ENCODE measurements at places on chromosomes 3 and 15.

GRCh38 chr3:97896547-97896946 lies 74.7 kb downstream of the CRYBG3 start:
- no peak for DNase-seq

GRCh38 chr3:111967068-111967467 lies 11.8 kb upstream of the ABHD10 start:
- DNase-seq = no peak

DNA sequence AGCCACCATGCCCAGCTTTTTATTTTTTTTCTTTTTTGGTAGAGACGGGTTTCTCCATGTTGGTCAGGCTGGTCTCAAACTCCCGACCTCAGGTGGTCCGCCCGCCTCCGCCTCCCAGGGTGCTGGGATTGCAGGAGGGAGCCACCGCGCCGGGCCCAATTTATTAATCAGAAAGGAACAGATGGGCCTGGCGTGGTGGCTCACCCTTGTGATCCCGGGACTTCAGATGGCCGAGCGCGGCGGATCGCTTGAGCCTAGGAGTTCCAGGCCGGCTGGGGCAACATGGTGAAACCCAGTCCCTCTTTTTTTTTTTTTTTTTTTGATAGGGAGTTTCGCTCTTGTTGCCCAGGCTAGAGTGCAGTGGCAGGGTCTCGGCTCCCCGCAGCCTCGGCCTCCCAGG lies 64.6 kb downstream of the GOLGA6L7 start:
- no peak for DNase-seq

DNA sequence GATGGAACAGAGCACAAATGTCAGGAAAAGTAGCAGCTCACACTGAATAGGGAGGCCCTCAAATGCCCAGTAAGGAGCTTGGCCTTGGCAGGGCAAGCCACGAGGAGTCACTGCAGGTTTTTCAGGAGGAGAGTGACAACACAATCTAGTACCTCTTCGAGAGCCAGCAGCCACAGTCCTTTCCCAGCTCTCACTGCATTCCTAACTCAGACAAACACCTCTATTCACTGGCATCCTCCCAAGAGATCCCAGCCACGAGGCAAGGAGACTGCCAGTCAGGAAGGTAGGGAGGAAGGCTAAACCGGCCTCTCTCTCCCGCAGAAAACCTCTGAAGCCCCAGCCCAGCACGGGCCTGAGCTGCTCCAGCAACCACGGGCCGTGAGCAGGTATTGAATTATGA lies 146.0 kb upstream of the SMAD3 start:
- DNase-seq = no peak

DNA sequence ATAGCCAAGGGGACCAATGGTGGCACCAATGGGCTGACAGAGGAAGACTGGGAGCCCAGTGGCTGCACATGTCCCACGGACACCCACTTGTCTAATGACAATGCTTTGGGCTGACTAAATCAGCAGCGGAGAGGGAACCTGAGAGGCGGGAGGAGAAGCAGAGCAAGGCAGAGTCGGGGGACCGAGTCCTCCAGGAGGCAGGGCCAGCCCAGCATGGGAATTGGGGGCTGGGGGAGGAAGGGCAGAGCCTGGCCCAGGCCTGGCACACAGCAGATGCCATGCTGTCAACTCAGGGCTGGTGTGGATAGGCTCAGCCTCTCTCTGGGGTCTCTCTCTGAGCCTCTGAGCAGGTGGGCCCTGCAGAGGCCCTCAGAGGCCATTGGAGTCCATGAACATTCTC lies 78.4 kb upstream of the KLF13 start:
- DNase-seq = no peak

DNA sequence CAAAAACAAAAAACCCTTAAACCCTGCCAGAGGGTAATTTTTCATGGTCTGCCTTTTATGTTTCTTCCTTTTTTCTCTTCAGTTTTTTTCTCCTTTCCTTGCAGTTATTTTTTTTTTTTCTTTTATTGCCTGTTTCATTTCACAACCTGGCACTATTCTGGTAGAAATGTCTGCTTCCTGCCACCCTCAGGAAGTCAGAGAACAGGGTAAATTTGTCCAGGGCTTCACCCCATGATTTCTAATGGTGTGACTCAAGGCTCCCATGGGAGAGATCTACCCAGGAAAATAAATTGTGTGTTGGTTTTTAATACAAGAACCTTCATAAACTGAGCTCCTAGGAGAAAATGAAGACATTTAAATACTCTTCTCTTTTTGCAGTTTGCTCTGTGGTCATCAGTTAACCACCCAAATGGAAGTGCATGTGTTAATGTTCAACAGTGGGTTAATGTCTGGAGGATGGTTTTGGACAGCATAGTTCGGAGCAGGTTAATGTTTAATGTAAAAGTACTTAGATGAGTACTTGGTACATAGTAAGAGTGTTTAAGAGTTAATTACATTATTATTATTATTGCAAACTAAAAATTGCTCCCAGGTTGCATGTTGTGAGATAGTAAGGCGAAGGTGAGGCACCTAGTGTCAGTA lies 45.9 kb downstream of the CGNL1 start:
- DNase-seq = no peak

GRCh38 chr3:184696697-184697096 lies 15.2 kb downstream of the MAGEF1 start:
- DNase-seq = peak; percentile 88

- no peak for DNase-seq
These were observed 3.0 kb downstream of the PLA1A start for GRCh38 chr3:119600732-119601131.

- DNase-seq = no peak
These were observed 46.4 kb downstream of the TMEM44 start for GRCh38 chr3:194586836-194587235.

GRCh38 chr15:35973029-35973428 lies 427.1 kb upstream of the DPH6 start:
- DNase-seq = no peak

DNA sequence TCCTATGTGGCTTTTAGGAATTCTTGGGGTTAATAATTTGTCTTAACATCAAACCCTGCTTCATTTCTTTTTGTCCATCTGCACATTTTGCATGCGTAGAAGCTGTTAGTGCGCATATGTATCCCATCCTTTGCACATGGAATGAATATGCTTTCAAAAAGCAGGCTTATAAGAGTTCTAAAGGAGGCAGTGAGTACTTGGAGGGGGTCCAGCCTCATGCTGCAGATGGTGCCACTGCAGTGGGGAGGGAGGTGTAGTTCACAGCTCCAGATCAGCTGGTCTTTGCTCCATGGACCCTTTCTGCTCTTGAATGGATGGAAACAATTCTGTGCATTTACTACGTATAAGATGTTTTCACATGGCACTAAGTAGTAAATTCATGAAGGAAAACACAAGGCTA lies 20.7 kb upstream of the SSR3 start:
- no peak for DNase-seq

DNA sequence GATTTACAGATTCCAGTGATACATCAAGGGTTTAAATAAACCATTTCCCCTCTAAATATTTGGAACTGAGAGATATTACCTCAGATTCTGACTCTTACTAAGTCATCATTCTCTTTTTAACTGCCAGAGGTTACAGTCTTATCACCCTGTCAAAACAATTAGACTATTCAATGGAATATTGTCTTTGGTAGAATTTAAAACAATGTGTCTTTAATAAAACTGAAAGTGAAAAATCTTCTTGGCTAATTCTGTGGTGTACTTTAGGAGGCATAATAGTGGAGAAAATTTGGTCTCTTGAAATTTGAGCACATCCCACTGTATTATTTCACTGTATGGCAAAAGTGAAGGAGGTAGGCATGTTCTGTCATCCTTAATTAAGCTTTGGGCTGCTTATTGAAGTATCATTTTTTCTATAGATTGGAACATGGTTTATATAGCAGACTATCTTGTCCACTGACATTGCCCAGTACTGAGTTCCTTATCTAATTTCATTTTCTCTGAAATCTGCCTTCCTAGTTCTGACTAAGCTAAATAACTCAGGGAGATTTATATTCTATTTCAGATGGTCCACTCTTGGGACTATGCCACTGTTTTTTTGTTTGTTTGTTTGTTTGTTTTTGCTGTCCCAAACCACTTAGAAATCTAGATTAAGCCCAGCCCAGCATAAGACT lies 48.0 kb upstream of the UTS2B start:
- DNase-seq = no peak

- peak; percentile 81 for DNase-seq
These were observed 1.1 kb downstream of the PLXNB1 start for GRCh38 chr3:48428572-48429316.

- no peak for DNase-seq
These were observed 77.1 kb upstream of the MFGE8 start for GRCh38 chr15:88990185-88990679.

GRCh38 chr15:42172475-42172874 lies 16.0 kb upstream of the PLA2G4F start:
- DNase-seq = no peak

DNA sequence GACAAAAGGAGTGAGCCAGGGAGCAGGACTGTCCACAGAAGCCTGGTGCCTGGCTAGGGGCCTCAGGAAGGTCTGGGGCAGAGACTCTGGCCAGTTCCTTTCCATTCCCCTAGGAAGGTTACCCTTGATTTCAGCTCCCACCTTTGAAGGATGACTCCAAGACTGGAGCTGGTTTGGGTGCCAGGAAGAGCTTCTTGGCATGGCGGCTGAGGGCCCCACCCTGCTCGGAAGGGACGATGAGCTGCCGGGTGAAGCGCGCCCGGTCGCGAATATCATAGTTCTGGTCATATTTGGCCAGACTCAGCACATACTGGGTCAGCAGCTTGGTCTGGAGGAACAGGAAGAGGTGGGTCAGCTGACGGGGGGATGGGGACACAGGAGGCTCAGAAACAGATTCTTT lies 19.4 kb upstream of the CPEB1 start:
- no peak for DNase-seq

- DNase-seq = no peak
These were observed 203.5 kb upstream of the NANOGP8 start for GRCh38 chr15:35288580-35288979.

- DNase-seq = no peak
These were observed 10.7 kb downstream of the KIF23 start for GRCh38 chr15:69424748-69425413.

- no peak for DNase-seq
These were observed 49.1 kb downstream of the NR1D2 start for GRCh38 chr3:23994244-23994569.

DNA sequence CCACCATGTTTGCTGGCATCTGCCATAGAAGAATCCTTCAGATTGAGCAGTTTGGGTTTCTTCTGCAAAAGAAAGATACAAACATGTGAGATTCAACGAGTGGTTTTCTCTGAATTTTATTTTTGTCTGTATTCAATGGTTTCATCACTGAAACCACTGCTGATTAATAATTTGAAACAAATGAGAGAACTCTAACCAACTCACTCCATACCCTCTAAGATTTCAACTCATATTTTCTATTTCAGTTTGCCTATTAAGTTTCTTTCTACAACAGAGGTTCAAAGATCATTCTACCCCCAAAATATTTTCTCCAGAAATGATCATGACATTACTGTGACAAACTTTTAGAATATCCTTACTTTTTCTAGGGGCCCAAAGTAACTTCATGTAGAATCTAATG lies 38.7 kb upstream of the MAN2C1 start:
- no peak for DNase-seq

DNA sequence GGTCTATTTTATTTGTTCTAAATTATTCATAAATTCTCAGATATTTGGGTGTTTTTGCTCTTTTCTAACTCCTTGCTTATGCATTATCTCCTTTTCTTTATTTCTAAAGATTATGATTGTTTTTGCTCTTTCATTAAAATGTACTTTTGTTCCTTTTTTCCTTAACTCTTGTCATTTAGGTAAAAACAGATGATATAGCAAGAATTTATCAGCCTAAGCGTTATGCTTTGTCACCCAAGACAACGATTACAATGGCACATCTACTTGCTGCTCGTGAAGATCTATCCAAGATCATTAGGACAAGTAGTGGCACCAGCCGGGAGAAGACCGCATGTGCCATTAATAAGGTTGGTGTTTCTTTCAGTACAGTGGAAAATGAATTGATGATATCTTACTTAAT lies 27.2 kb downstream of the FAM98B start:
- DNase-seq = no peak

- no peak for DNase-seq
These were observed 1.5 kb downstream of the TPRA1 start for GRCh38 chr3:127588806-127589577.

- no peak for DNase-seq
These were observed 66.4 kb upstream of the GOLIM4 start for GRCh38 chr3:168162172-168162571.

GRCh38 chr15:66848116-66848515 lies 146.1 kb downstream of the SMAD6 start:
- no peak for DNase-seq

- no peak for DNase-seq
These were observed 32.1 kb downstream of the SRPRB start for GRCh38 chr3:133837487-133838295.

GRCh38 chr15:97525809-97526208 lies 434.7 kb upstream of the ARRDC4 start:
- no peak for DNase-seq

- no peak for DNase-seq
These were observed 95.0 kb upstream of the SNRPA1 start for GRCh38 chr15:101390060-101390459.

DNA sequence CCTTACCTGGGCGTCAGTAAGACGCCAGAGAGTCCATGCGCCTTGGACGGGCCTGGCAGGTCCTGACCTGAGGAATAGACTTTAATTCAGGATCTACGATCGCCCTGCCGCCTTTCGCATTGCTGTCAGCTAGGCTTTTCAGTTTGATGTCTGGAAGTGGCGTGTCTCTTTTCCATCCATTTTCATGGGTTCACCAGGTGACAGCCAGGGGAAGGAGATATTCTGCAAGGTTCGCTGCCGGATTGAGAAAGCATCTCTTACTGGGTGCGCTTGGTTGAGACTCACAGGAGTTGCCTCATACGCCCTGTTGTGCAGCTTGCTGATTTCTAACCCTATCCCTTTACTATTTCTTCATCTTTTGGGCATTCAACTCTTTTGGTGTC lies 7.4 kb downstream of the EPHA3 start:
- no peak for DNase-seq

DNA sequence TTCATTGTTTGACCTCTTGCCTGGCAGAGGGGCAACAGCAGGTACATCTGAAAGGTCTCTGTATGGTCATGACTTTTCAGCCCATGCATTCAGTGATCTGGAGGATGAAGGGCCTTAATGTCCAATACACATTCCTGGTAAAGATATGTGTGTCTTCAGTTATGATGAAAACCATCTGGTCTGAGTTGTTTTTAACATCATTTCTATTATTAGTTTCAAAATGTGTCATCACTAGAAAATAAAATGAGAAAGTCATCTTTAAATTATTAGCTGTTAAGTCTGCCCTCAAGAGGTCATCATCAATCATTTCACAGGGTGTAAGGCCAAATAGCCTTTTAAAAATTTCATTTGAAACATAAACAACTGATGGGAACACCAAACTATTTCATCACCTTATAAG lies 92.1 kb upstream of the PLSCR4 start:
- no peak for DNase-seq

- DNase-seq = no peak
These were observed 7.9 kb downstream of the FSIP1 start for GRCh38 chr15:39774688-39775267.

DNA sequence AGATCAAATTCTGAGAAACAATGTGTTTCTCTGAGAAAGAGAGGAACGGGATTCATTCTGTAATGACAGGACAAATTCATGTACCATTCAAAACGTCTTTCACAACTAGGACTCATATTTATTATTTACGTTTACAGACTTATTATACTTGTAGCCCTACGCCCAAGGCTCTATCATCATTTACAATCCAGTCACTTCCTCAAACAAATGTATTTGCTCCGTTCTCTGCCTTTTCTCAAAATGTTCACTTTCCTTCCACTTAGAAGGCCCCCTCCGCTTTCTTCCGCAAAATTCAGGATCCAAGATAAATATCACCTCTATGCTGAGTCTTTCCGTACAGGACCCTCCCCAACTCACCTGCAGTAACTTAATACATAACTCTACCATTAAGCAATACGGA lies 745 bp downstream of the RSL24D1 start:
- no peak for DNase-seq
